ENCODE measurements at places on chromosomes 4 and X.

DNA sequence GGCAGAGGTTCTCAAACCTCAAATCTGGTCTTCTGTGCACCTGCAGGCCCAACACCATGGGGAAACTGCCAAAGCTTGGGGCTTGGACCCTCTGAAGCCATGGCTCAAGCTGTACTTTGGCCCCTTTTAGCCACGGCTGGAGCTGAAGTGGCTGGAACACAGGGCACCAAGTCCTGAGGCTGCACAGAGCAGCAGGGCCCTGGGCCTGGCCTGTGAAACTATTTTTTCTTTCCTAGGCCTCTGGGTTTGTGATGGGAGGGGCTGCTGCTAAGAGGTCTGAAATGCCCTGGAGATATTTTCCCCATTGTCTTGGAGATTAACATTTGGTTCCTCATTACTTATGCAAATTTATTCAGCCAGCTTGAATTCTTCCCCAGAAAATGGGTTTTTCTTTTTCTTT, 18.3 kb upstream of the PI4K2B start:
- no peak overlapping the region for H3K4me3 ChIP-seq
- peaks cover 10% of the 10 kb centered on the region for H3K36me3 ChIP-seq

DNA sequence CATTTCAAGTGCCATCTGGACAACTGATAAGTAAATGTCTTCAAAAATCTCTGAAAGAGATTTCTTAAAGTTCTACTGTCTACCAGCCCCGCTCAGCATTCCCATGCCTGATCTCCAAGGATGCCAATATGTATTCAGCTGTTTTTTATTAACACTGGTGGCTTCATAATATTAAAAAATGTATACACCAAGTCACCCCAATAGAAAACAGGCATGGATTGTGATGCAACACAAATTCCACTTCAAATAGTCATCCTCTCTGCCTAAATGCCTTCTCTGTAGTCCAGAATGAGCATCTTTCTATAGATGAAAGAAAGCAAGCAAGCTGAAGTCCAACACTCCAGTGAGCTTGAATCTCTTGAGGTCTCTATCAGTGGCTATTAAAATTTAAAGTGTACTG, 152.2 kb upstream of the PPARGC1A start:
- no peak overlapping the region for H3K4me3 ChIP-seq
- H3K4me1 ChIP-seq = no peaks in the 10 kb centered on the region
- no peaks in the 10 kb centered on the region for H3K27me3 ChIP-seq
- no peaks in the 10 kb centered on the region for H3K36me3 ChIP-seq

DNA sequence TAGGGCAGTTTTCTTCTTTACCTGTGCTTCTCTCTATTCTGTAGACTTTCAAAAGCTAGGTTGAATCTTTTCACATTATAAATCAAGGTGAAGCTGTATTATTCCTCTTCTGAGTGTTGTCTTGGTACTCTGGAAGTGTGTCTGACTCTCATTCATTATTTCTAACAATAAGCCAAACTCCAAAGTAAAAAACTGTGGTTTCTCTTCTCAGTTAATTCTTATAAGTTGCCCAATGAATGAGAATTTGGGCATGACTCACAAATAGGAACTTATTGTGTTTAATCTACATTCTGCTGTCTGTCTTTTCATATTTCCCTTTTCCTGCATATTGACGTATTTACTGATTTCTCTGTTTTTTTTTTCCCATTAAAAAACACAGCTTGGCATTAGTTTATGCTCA, 714.5 kb downstream of the CCSER1 start:
- H3K27ac ChIP-seq = no peak overlapping the region
- H3K36me3 ChIP-seq = no peaks in the 10 kb centered on the region
- H3K4me1 ChIP-seq = no peaks in the 10 kb centered on the region
- DNase-seq = no peak
- H3K4me3 ChIP-seq = no peak overlapping the region

- DNase-seq = no peak
- H3K36me3 ChIP-seq = no peaks in the 10 kb centered on the region
- H3K4me3 ChIP-seq = no peak overlapping the region
Measured at GRCh38 chr4:153950100-153950979, 161.5 kb upstream of the SFRP2 start.

DNA sequence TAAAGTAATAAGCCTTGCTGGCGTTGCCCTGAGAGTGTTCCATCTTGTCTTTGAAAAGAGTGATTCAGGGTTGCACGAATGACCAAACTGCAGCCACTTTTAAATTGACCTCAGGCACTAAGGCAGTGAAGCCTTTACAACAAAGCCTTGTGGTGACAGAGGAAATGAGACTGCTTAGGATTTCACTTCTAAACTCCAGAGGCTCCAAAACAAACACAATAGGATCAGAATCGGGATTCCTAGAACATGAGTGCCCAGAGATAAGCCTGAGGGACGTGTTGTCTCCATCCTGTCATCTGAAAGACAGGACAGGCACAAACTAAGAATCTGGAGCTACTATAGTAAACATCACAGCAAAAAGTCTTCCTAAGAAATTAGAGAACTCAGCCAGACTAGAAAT, 405.2 kb downstream of the PPARGC1A start:
- no peaks in the 10 kb centered on the region for H3K36me3 ChIP-seq
- no peak for DNase-seq
- no peak overlapping the region for H3K27ac ChIP-seq
- no peaks in the 10 kb centered on the region for H3K4me1 ChIP-seq
- H3K4me3 ChIP-seq = no peak overlapping the region

DNA sequence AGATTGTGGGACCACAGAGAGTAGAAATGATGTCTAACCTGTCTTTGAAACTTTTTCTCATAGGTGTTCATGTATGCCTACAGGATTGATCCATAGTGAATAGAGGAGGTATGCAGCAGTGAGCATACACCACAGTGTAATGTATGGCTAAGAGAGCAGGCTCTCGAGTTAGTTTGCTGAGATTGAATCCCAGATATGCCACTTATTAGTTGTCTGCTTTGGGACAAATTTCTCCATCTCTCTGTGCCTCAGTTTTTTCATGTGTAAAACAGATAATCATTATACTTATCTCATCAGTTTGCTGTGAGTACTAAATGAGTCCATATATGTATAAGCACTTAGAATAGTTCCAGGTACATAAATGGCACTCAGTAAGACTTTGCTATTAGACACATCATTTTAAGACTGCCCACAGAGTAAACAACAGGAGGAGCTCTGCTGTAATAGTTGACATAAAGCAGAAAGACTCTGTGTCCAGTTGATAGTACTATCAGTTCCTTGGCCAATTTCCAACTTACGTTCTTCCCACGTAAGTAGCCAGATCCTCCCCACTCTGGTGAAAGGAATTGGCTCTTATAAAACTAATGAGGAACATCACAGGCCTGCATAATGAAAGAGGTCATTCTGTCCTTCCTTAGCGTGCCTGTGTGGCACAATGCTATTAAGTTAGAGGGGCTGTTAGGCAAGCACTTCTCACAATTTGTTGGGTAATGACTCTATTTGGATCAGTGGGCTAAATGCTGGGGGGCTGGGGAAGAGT, 20.7 kb upstream of the RNF150 start:
- H3K36me3 ChIP-seq = no peaks in the 10 kb centered on the region
- H3K27ac ChIP-seq = no peak overlapping the region
- DNase-seq = no peak
- H3K27me3 ChIP-seq = peaks cover 10% of the 10 kb centered on the region
- H3K4me1 ChIP-seq = no peaks in the 10 kb centered on the region

- H3K36me3 ChIP-seq = no peaks in the 10 kb centered on the region
- no peak for DNase-seq
- no peaks in the 10 kb centered on the region for H3K4me1 ChIP-seq
- no peaks in the 10 kb centered on the region for H3K27me3 ChIP-seq
Measured at GRCh38 chrX:11103751-11104150, 7.4 kb upstream of the HCCS start.

- no peak overlapping the region for H3K27ac ChIP-seq
- no peak for DNase-seq
- no peaks in the 10 kb centered on the region for H3K36me3 ChIP-seq
- H3K4me3 ChIP-seq = no peak overlapping the region
- H3K27me3 ChIP-seq = peaks cover 35% of the 10 kb centered on the region
Measured at GRCh38 chr4:74105656-74106280, 6.8 kb upstream of the CXCL2 start.

DNA sequence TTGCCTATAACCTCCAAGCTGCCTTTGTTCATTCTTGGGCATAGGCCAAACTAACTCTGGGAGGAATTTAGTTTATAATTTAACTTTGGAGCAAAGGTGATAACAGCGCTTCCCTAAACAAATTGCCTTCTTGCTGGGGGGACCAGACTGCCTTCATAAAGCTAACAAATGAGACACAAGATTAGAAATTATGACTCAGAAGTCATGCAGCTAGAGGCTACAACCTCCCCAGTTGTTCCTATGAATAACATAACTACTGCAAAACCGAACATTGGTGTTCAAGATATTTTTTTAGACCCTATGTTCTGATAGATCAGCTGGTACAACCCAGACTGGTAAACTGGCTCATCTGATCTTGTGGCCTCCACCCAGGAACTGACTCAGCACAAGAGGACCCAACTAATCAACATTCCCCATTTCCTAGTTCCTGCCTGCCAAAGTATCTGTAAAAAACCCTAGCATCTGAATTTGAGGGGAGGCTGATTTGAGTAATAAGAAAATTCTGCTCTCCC, 22.0 kb upstream of the TMPRSS11B start:
- H3K27me3 ChIP-seq = peaks cover 5% of the 10 kb centered on the region
- DNase-seq = no peak
- no peak overlapping the region for H3K27ac ChIP-seq
- no peak overlapping the region for H3K4me3 ChIP-seq
- peaks cover 3% of the 10 kb centered on the region for H3K4me1 ChIP-seq

DNA sequence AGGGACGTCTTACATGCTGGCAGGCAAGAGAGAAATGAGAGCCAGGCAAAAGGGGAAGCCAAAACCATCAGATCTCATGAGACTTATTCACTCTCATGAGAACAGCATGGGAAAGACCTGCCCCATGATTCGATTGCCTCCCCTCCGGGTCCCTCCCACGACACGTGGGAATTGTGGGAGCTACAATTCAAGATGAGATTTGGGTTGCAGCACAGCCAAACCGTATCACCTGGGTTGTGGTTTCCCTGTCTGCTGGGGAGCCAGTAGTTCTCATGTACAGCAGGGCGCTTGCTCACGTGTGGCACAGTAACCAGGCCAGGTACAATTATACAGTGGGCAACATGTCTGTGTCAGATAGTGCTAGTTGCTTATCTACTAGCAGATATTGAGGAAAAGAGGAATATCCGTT, 11.1 kb upstream of the RS1 start:
- no peak overlapping the region for H3K27ac ChIP-seq
- no peak overlapping the region for H3K4me3 ChIP-seq
- H3K36me3 ChIP-seq = no peaks in the 10 kb centered on the region
- no peaks in the 10 kb centered on the region for H3K27me3 ChIP-seq
- peaks cover 3% of the 10 kb centered on the region for H3K4me1 ChIP-seq

DNA sequence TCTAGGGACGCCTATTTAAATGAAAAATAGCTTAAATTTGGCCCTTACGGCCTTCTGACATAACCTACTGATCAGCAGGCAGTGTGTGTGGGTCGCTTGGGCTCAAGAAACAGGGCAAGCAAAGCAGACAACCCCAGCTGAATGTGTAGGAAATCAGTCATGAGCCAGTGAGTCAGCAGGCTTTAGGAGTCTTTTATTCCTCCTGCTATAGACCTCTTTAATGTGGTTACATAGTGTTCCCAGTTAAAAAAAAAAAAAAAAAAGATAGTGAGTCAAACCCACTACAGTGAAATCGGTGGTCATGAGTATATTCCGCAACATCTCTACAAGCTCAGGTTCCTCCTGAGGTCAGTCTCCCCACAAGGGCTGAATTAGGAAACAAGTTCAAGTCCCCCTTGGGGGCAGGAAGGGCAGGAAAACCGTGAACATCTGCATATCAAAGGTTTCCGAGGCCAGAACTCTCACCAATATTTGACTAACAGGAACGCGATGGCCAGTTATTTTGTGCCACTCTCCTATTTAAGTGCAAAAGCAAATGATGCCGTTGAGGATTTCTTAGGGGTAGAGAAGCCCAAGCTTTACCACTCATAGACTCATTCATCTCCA, 32.7 kb downstream of the ACSL1 start:
- no peak overlapping the region for H3K27ac ChIP-seq
- DNase-seq = no peak
- no peaks in the 10 kb centered on the region for H3K27me3 ChIP-seq
- H3K36me3 ChIP-seq = peaks cover 53% of the 10 kb centered on the region
- H3K4me1 ChIP-seq = peaks cover 8% of the 10 kb centered on the region
- H3K4me3 ChIP-seq = no peak overlapping the region

DNA sequence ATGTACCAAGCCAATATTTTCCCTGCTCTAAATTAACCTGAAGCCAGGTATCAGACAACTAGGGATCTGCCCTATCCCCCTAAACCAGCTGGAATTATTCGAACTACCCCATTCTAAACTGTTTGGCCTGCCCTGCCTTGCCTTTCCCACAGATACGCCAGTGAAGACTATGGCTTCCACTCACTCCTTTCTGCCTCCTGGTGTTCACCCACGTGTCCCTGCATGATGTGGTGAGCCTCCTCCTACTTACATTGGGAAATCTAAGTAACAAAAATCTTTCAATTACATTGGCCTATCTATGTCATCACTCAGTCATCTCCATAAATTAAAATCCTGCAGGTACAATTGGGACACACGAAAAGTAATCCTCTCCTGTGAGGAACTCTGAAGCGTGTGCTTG, 6.1 kb upstream of the LDOC1 start:
- DNase-seq = no peak
- H3K4me1 ChIP-seq = no peaks in the 10 kb centered on the region
- no peak overlapping the region for H3K27ac ChIP-seq
- H3K27me3 ChIP-seq = no peaks in the 10 kb centered on the region

DNA sequence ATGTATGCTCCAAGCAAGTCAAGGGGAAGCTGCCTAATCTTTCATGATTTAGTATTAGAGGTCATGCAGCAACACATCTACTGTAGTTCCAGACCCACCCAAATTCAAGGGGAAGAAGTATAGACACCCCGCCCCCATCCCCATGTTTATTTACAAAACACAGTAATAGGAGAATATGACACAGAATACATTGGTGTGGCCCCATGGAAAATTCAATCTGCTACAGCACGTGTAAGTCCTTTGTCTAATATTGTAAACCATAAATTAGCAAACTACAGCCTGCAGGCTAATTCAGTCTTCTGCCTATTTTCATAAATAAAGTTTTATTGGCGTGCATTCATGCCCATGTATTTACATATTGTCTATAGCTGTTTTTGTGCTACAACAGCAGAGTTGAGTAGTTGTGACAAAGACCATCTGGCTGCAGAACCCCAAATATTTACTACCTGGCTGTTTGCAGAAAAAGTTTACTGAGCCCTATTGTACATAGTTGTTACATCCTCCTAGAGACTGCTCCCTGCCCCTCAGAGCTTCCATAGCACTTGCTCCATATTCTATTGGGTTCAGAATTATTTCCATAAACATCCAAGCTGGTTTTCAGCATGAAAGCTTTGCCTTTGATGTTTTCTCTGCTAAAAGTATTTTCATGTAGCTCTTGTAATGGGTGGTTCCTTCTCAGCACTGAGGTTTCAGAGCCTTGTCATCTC, 326.8 kb upstream of the CPEB2 start:
- H3K4me3 ChIP-seq = no peak overlapping the region
- H3K27me3 ChIP-seq = peaks cover 5% of the 10 kb centered on the region
- DNase-seq = no peak
- H3K4me1 ChIP-seq = no peaks in the 10 kb centered on the region
- H3K36me3 ChIP-seq = no peaks in the 10 kb centered on the region
